ENCODE measurements at places on chromosomes 4 and X.

- no peak for DNase-seq
Measured at GRCh38 chr4:161061046-161061445, 1102.8 kb downstream of the FSTL5 start.

- no peak for DNase-seq
Measured at GRCh38 chrX:146907391-146908240, 93.1 kb upstream of the CXorf51A start.

DNA sequence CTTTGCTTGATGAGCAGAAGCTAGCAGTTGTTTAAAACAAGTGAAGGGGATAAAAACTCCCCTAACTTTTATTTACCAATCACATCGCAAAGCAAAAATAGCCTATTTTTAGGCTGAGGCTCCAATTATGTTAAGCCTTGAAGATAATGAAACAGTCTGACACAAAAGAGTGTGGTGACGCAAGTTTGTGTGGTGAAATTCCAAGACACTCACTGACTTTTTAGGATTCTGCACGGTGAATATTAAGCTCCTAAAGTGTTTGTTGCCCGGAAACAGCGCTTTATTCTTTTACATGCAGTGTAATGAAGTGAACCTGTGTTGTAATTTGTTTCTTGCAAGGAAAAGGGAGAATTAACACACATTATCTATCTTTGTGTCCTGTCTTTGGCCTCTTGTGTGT is 74.8 kb downstream of the POLA1 start:
- DNase-seq: no peak

GRCh38 chr4:11548597-11549082 is 119.9 kb upstream of the HS3ST1 start:
- peak; percentile 28 for DNase-seq

- DNase-seq: no peak
Measured at GRCh38 chr4:7805533-7806337, 133.9 kb downstream of the AFAP1 start.

DNA sequence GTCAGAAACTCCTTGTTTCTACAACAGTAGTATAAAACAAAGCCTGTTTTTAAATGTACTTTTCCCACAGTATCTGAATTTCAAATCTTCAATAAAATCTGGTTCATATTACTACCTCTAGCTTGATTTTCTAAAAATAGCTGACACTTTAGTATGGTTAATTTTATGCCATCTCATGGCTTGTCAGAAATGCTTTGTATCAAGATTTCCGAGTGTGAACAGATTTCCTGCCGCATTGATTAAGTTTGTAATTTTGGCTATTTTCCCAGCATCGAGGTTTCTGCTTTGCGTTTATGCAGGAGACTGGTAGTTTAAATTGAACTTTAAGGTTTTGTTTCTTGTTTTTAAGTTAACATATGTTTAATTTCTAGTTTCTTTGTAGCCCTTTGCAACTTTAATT is 44.2 kb downstream of the CLCN3 start:
- DNase-seq: no peak

DNA sequence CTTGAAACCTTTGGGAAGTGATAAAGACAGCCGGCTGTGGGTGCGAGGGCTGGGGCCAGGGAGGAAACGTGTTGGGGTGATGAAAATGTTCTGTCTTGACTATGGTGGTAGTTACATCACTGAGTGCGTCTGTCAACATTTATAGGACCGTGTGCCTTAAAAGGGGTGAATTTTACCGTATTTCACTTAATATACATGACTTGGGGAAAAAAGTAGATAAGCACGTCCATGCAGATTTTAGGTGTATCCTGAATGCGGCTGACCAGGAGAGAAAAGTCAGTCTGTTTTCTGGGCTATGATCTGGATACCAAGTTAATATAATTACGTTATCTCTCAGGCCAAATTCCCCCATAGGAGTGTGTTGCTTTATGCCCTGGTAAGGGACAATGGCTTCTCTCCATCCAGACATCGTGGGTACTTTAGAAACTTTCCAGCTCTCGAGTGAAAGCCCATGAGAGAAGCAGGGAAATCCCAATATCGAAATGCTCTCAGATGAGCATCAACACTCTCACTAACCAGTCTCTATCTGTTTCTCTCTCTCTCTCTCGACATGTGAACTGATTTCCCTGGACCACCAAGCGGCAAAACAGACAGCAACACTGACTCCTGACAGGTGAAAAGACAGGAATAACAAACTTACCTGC is 71.5 kb downstream of the IRF2 start:
- no peak for DNase-seq

DNA sequence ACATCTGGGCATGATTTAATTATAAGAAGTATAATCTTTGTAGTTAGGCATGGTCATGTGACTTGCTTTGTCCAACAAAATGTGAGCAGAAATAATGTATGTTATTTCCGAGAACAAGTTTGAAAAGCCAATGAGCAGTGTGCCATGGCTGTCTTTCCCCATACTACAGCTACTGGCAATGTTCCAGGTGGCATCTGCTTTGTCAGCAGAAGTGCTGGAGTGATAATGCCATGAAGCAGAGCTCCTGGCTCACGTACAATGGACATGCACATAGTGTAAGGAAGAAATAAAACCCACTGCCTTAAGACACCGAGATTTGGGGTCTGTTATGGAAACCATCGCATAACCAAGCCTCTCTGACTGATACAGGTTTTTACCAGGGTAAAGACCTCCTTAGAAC is 212.6 kb upstream of the RASGEF1B start:
- no peak for DNase-seq

- no peak for DNase-seq
Measured at GRCh38 chrX:105653891-105654290, 168.4 kb upstream of the NRK start.

DNA sequence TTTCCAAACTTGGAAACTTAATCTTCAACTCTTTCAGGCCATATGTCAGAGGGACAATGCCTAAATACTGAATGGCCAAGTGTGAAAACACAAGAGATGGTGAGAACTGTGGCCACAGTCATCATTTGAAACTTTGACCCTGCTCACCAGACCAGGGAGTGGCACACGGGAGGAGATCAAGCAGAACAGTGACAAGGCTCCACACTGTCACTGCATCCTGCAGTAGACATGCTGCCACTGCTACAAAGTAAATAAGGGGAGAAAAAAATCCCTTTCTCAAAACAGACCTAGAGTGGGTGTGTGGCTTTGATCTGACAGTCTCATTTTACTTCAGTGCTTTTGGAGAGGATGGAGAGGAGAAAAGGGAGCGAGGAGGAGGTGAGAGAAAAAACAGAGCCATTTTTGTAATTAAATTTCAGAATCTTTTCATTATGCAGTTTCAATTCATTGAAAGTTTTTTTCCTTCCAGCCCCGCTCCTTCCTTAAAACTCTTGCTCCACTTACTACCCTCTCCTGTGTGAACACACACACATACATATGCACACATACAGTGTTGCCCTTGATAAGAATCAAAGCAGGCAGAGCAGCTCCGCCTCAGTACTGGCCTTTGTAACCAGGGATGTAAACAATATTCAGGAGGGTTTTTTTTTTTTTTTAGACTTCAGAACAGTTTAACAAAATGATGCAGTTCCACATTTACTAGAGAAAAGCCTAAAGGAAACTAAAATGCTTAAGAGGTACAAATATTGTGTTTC is 34.4 kb downstream of the NEXMIF start:
- no peak for DNase-seq

- no peak for DNase-seq
Measured at GRCh38 chr4:138118270-138118669, 123.9 kb downstream of the SLC7A11 start.

DNA sequence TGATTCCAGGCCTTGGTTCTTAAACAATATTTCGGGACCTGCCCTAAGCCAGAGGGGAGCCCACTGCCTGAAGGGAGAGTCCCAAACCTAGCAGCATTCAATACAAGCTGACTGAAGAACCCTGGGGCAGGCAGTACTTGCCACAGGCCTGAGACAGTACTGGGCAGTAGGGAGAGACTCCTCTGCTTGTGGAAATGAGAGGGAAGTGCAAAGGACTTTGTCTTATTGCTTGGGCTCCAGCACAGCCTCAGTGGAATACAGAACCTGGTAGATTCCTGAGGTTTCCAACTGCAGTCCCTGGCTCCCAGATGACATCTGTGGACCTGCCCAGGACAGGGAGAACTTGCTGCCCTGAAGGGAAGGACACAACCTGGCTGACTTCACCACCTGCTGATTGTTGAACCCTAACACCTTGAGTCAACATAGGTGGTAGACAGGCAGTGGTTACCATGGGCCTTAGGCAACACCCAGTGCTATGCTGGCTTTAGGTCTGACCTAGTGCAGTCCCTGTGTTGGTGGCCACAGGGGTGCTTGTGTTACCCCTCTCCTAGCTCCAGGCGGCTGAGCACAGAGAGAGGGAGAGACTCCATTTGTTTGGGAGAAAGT is 20.3 kb upstream of the ABCG2 start:
- DNase-seq: no peak

GRCh38 chrX:47507153-47507867 is 24.3 kb upstream of the ZNF41 start:
- no peak for DNase-seq

- no peak for DNase-seq
Measured at GRCh38 chrX:154038656-154039055, 19.0 kb upstream of the IRAK1 start.

GRCh38 chr4:31383767-31384166 is 663.6 kb downstream of the PCDH7 start:
- DNase-seq: no peak

DNA sequence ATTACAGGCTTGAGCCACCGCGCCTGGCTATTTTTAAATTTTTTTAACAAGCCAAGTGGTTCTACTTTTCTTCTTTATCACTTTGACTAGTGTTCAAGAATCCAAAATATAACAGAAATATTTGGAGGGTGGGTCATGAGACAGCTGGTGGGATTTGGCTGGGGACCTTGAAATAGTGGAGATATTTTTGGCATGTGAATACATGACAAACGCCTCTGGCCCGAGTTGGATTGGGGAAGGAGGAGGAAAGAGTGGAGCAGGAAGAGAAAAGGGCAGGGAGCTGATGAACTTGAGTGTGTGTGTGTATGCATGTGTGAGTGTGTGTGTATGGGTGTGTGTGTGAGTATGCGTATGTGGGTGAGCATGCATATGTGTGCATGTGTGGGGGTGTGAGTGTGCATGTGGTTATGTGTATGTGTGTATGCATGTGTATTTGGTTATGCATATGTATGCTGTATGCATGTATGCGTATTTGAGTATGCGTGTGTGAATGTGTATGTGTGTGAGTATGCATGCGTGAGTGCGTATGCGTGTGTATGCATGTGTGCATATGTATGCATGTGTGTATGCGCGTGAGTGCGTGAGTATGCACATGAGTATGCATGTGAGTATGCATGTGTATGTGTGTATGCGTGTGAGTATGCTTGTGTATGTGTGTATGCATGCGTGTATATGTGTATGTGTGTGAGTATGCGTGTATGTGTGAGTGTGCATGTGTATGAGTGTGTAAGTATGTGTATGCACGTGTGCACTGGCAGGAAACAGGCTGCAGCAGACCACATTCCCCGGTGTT is 49.6 kb downstream of the JADE1 start:
- no peak for DNase-seq

DNA sequence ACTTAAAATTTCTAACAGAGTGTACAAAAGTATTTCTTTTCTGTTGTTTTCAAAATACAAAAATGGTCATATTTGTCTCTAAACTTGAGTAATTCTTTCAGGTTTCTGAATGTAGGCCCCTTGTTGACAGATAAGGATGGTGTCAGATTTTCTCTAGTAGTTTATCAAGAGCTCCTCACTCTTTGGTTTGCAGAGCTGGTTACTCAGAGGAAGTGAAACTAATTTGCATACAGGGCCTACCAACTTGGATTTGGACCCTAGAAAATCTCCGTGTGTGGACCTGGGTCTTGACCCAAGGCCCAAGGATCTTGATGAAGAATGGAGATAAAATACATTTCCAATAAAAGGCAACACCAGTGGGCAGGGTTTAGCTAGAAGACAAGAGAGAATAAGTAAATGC is 433 bp upstream of the ADH6 start:
- DNase-seq: no peak

- no peak for DNase-seq
Measured at GRCh38 chr4:8821151-8821950, 50.3 kb downstream of the HMX1 start.

- peak; percentile 64 for DNase-seq
Measured at GRCh38 chr4:145234091-145234706, 53.8 kb upstream of the OTUD4 start.

GRCh38 chr4:176656108-176656507 is 136.6 kb downstream of the VEGFC start:
- DNase-seq: no peak

DNA sequence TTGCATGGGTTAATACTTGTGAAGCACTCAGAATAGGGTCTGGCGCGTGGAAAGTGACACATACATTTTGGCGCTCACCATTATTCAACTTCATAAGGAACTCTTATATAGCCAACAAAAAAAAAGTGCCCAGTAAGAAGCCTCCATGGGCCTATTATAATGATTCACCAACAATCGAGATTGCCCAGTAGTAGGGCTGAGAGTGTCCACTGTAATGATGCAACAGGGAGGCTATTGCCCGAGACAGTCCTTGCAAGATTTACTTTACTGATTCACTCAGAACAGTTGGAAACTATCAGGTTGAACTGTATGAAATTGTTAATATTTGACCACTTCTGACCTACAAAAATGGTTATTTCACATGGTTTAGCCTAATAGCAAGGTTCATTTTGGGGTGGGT is 86.0 kb downstream of the PJA1 start:
- no peak for DNase-seq

DNA sequence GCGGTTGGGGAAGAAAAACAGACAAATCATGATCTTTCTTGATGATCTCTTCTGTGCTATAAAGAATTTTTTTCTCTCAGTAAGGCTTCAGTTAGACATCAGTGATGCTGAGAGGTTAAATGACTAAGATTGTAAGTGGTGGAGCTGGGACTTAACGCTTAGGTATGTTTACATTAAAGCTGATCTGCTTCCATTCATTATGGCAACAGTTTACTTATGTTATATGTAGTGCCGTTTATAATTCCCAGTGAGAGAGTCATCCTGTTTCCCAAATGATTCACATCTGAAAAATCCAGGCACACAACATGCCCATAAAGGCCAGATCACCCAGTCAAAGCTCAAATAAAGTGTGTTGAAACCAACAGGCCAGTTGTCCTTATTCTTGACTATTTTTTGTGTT is 50.1 kb downstream of the CENPVL3 start:
- DNase-seq: no peak

DNA sequence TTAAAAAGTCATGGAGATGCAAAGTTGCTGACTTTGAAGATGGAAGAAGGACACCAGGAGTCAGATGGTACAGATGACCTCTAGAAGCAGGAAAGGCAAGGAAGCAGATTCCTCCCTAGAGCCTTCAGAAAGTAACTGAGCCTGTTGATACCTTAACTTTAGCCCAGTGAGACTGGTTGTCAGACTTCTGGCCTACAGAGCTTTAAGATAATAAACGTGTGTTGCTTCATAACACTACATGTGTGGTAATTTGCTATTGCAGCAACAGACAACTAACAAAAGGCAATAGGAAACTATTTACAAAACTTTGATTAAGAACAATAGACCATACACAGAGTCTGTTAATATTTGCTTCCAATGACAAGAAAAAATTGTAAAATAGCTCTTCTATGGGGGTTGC is 102.0 kb upstream of the USP38 start:
- DNase-seq: no peak

DNA sequence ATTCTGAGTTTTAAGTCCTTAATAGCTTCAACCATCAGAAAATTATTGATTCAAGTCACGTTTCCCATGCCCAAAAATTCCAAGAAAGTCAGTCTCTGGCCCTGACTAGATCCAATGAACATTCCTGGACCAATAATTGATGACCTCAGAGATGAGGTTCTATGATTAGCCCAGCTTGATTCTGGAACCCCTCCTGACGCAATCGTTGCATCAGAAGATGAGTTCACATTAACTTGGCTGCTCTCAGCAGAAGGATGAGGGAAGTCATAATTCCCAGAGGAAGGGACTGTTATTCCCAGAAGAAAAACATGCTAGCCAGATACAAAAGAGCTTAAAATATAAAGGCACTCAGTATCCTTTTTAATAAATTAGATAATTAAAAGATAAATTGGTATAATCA is 34.3 kb upstream of the CPEB2 start:
- no peak for DNase-seq
